ENCODE measurements at places on chromosomes 7 and 10.

DNA sequence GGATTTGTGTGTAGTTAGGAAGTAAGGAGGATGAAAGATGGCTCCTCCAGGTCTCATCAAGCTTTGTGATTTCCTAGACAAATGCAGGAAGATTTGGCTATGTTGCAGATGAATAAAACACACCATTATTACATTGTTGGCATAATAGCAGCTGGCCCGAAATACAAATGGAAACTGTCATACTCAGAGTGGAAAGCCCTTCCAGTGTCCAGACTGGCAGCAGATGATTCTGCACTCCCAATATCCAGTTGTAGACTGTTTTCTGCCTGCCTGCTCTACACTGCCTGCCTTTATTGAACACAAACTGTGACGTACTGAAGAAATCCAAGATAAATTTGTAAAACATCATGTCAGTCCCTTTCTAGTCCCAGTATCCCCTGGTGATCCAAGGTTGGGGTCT is 99.7 kb upstream of the FZD1 start:
- DNase-seq: no peak

- no peak for DNase-seq
These were observed 87.0 kb downstream of the ALOX5 start for GRCh38 chr10:45461034-45461433.

GRCh38 chr7:20114468-20114867 is 102.7 kb downstream of the MACC1 start:
- DNase-seq: no peak

DNA sequence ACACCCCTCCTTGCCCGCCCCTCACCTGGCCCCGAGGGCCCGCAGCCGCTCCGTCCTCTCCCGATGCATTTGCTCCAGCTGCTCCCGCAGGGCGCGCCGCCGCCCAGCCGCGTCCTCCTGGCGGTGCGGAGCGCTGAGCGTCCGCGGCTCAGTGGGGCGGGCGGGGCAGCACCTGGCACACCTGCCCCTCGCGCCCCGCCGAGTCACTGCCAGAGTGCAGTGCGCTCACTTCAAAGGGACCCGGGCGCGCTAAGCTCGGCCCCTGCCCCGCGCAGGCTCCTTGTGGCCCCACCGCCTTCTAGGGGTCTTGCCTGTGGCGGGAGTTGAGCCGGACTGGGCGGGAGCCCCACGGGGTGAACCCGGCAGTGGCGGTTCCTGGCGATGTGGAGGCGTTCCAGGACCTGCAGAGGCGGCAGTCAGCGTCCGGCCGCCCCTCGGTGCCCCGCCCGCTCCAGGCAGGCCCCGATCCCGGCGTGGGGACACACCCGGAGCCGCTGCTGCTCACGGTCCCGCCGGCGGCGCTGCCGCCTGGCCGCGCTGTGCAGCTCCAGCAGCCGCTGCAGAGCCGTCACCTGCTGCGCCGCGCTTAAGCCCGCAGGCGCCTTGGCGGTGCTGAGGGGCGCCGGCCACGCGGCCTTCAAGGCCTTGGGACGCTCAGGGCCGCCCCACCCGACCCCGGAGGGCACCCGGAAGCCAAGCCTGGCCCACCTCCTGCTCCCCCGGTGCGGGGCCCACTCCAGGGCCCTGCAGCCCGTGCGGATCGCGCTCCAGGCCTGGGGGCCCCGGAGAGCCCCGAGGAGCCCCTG is 6.7 kb downstream of the ATP6V1F start:
- peak; percentile 67 for DNase-seq

- DNase-seq: no peak
These were observed 42.0 kb upstream of the TARP start for GRCh38 chr7:38315410-38315809.

- DNase-seq: no peak
These were observed 68.6 kb downstream of the APBB1IP start for GRCh38 chr10:26506736-26507135.

DNA sequence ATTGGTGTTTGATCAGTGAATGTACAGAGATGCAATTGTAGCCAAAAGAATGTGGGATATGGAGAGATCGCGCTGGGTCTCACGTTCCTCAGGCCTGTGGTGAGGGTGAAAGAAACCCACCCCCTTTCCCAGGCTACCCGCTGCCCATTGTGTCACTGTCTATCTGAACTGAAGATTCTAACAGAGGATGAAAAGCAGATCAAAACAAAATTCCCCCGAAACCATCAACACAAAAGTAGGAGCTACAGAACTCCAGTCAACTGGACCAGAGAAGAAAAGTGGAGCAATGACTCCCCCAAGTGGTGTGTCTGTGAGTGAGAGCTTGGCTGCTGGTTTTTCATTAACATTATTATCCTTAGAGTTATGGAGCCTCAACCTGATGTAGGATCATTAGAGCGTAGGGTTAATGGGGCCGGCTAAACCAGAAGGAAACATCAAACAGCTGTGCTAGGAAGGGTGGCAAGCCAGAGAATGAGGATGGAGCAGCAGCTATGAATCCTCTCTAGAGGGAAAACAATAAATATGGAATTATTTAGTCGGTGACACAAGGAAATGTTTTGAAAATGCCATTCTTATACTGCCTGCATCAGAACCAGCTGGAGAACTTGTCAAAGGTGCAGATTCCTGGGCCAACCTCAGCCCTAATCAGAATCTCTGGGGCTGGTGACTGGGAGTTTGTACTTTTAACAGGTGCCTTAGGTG is 38.3 kb downstream of the AKR1B1 start:
- peak; percentile 34 for DNase-seq

GRCh38 chr10:30730306-30730705 is 100.8 kb upstream of the LYZL2 start:
- no peak for DNase-seq

DNA sequence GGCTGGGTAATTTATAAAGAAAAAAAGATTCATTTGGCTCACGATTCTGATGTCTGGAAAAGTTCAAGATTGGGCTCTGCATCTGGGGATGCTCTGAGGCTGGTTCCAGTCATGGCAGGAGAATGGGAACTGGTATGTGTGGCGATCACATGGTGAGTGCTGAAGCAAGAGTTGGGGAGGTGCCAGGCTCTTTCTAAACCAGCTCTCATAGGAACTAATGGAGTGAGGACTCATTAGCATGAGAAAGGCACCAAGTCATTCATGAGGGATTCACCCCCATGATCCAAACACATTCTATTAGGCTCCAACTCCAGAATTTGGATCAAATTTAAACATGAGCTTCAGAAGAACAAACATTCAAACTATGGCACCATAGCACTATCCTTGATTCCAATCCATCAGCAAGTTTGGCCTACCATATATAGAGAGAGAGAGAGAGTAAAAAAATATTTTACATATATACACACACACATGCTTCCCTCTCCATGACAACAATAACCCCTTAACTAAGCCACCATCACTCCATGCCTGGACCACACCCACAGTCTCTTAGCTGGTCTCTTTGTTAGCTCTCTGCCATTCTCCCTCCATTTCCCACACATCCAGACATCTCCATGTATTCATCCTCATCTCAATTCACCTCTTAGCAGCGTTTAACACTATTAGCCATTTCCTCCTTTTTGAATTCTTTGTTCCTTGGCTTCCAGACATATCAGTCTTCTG is 57.9 kb downstream of the NPY start:
- DNase-seq: no peak

- no peak for DNase-seq
These were observed 209.6 kb upstream of the VWC2 start for GRCh38 chr7:49563693-49564378.

DNA sequence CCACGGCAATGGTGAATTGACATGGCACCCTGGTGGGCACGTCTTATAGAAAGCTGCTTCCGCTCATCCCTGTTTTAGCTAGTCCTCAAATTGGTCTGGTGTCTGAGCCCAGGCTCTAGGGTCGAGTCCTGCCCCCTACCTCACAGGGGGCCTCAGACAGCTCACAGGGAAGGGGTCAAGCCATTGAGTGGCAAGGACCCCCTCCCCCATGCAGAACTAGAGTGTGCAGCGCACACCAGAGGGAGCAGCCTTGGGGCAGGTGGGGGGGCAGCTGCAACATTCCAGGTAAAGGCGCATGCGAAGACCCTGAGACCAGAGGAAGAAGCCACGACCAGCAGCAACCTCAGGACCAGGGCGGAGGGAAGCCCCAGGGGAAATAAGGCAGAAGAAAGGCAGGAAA is 240.4 kb upstream of the PPP2R2D start:
- DNase-seq: no peak

GRCh38 chr10:127577376-127578258 is 28.5 kb downstream of the NPS start:
- DNase-seq: peak; percentile 6

Measured in NCI-H345 (cell line).